ENCODE measurements at places on chromosomes 13 and 19. TPM values are rescaled to one million over a fixed set of nuclear protein-coding genes. Genes with fewer than 3 reads are reported as not detected.

DNA sequence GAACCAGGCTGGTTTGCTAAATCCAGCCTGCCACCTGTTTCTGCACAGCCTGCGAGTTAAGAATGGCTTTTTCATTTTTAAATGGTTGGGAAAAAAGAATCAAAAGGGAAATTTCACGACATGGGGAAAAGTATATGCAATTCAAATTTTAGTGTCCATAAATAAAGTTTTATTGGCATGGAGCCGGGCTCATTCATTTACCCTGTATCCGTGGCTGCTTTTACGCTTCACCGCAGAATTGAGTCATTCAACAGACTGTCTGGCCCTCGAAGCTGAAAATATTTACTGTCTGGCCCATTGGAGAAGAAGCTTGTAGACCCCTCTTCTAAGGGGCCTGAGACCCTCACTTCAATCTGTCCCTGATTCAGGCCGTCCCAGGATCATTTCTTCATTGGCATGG lies 26.1 kb downstream of the IER2 start:
- no peaks in the 10 kb centered on the region for H3K4me1 ChIP-seq
- no peak overlapping the region for H3K27ac ChIP-seq
- DNase-seq, result no peak
- H3K27me3 ChIP-seq, result no peaks in the 10 kb centered on the region

- H3K4me1 ChIP-seq, result peaks cover 2% of the 10 kb centered on the region
- H3K27ac ChIP-seq, result no peak overlapping the region
- peak overlapping the region; percentile 59 for H3K4me3 ChIP-seq
- peaks cover 29% of the 10 kb centered on the region for H3K27me3 ChIP-seq
- peaks cover 1% of the 10 kb centered on the region for H3K36me3 ChIP-seq
Measured at GRCh38 chr19:5434970-5435641, 20.1 kb upstream of the ZNRF4 start.

GRCh38 chr19:33390101-33390907 lies 16.8 kb downstream of the CEBPG start:
- no peak overlapping the region for H3K4me3 ChIP-seq
- no peak overlapping the region for H3K27ac ChIP-seq
- H3K36me3 ChIP-seq, result no peaks in the 10 kb centered on the region
- DNase-seq, result no peak
- H3K27me3 ChIP-seq, result no peaks in the 10 kb centered on the region
- H3K4me1 ChIP-seq, result peaks cover 7% of the 10 kb centered on the region

GRCh38 chr13:74230984-74231501 lies 96.8 kb upstream of the KLF12 start:
- peaks cover 37% of the 10 kb centered on the region for H3K27me3 ChIP-seq
- H3K4me1 ChIP-seq, result peaks cover 11% of the 10 kb centered on the region
- peaks cover 3% of the 10 kb centered on the region for H3K36me3 ChIP-seq
- no peak overlapping the region for H3K4me3 ChIP-seq

The SH2D3A gene
- total RNA-seq, result 19.8 TPM

The CEBPA gene
- total RNA-seq, result 12.3 TPM

DNA sequence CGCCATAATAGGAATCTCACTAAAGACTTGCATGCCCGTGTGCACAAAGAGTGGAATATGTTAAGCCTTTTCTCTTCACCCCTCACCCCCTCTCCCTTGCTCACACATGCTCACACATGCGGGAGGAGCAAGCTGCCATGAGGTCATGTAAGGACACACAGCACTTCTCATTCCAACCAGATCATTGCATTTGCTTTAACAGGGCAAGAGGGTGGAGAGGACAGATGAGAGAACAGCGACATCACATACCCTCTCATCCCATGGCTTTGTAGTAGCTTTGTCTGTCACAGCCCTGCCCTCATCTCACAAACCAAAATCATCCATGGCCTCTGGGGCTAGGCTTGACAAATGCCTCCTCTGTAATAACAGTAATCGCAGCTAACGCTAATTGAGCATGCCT lies 145.6 kb upstream of the FRY start:
- no peak overlapping the region for H3K27ac ChIP-seq
- H3K36me3 ChIP-seq, result no peaks in the 10 kb centered on the region
- H3K4me1 ChIP-seq, result no peaks in the 10 kb centered on the region
- DNase-seq, result no peak
- no peaks in the 10 kb centered on the region for H3K27me3 ChIP-seq

The ZNF559 gene
- 42.5 TPM for total RNA-seq

DNA sequence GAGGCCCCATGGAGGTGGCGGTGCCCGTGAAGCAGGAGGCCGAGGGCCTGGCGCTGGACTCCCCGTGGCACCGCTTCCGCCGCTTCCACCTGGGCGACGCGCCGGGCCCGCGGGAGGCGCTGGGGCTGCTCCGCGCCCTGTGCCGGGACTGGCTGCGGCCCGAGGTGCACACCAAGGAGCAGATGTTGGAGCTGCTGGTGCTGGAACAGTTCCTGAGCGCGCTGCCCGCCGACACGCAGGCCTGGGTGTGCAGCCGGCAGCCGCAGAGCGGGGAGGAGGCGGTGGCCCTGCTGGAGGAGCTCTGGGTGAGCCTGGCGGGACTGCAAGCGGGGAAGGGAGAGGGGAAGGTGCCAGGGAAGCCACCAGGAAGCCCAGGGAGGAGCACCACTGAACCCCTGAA lies 5.8 kb downstream of the ZNF444 start:
- no peak overlapping the region for H3K27ac ChIP-seq
- no peaks in the 10 kb centered on the region for H3K27me3 ChIP-seq
- no peak overlapping the region for H3K4me3 ChIP-seq
- H3K36me3 ChIP-seq, result peaks cover 16% of the 10 kb centered on the region
- H3K4me1 ChIP-seq, result peaks cover 25% of the 10 kb centered on the region
- no peak for DNase-seq

GRCh38 chr13:32409561-32410421 lies 18.1 kb downstream of the N4BP2L1 start:
- H3K27me3 ChIP-seq, result peaks cover 55% of the 10 kb centered on the region
- no peak overlapping the region for H3K27ac ChIP-seq
- DNase-seq, result no peak
- H3K36me3 ChIP-seq, result peaks cover 17% of the 10 kb centered on the region

DNA sequence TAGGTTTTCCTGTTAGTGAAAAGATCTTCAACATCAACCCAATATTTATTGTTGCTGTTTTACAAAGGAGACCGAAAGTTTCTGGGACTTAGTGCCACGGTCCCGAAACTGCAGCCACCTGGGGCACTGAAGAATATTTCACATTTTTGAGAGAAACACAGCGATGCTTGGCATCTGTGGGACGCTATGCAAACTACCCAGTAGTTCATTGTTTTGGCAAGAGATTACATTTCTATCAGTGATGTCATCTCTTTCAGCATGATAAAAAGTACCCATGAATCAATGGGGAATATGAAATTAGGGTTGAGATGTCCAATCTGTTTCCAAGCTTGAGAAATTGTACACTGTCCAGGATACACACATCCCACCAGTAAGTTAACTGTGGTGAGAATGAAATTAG lies 43.9 kb downstream of the TGDS start:
- no peak overlapping the region for H3K27ac ChIP-seq
- H3K36me3 ChIP-seq, result no peaks in the 10 kb centered on the region
- H3K4me1 ChIP-seq, result no peaks in the 10 kb centered on the region

DNA sequence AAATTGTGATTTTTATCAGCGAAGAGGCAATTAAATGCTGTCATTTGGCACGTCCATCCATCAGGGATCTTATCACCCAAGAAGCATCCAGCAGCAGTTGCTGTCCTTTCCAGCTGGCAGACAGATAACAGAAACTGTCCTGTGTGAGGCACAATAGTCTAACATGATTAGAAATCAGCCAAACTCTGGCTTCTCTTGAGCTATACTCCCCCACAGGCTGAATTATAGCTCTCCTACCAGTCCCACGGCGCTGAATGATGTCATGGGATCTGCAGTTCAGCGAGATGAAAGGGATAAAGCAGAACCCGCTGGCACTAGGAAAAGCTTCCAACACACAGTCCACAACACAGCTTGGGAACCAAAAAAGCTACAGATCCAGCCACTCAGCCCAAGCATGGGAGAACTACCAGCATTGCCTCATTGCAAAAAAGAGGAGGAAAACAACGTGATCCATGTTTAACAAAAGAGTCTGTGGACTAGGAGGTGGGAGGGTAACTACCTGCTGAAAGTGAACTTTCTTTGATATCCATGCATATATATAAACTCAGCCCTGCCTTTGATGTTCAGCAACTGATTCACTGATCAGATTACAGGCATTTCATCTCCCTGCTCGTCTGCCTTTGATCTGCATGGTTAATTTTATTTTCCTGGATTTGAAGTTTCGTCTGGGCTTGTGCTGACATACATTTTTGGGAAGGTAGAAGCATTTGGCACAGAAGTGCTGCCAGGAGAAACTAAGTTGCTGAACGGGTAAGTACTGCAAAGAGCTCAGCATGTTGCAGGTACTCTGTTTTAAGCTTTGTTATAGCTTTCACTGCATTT lies at the start of gene TNFRSF19:
TNFRSF19 (plus strand) TSS at position 314 of the 822 bp plus-strand sequence. CDS start 19,772 bp downstream, outside the sequence.
- H3K4me3 ChIP-seq, result peak within 1 kb of the TSS; percentile 38
- H3K27ac ChIP-seq, result peak within 1 kb of the TSS; percentile 86
- DNase-seq, result no peak
- H3K27me3 ChIP-seq, result peaks cover 2% of the 10 kb centered on the region

The PSG6 gene
- total RNA-seq, result not detected

The PLK5 gene
- total RNA-seq, result 0.38 TPM

- H3K4me1 ChIP-seq, result peaks cover 10% of the 10 kb centered on the region
- peaks cover 1% of the 10 kb centered on the region for H3K36me3 ChIP-seq
- H3K27ac ChIP-seq, result no peak overlapping the region
- H3K27me3 ChIP-seq, result peaks cover 21% of the 10 kb centered on the region
- no peak for DNase-seq
Measured at GRCh38 chr19:1857648-1858326, 5.6 kb downstream of the KLF16 start.

GRCh38 chr19:46537136-46538097 lies 41.8 kb upstream of the PNMA8B start:
- DNase-seq, result peak; percentile 37
- peaks cover 25% of the 10 kb centered on the region for H3K27me3 ChIP-seq
- H3K4me1 ChIP-seq, result no peaks in the 10 kb centered on the region
- H3K36me3 ChIP-seq, result no peaks in the 10 kb centered on the region
- H3K27ac ChIP-seq, result no peak overlapping the region

- DNase-seq, result no peak
- no peaks in the 10 kb centered on the region for H3K27me3 ChIP-seq
- no peak overlapping the region for H3K4me3 ChIP-seq
Measured at GRCh38 chr13:25673711-25674110, 301.9 kb downstream of the ATP8A2 start.

GRCh38 chr13:63948045-63948444 lies 2532.4 kb upstream of the PCDH20 start:
- no peaks in the 10 kb centered on the region for H3K27me3 ChIP-seq
- DNase-seq, result no peak
- H3K4me3 ChIP-seq, result no peak overlapping the region
- H3K27ac ChIP-seq, result no peak overlapping the region
- no peaks in the 10 kb centered on the region for H3K4me1 ChIP-seq
- no peaks in the 10 kb centered on the region for H3K36me3 ChIP-seq

The F10 gene
- 30.2 TPM for total RNA-seq

Data from progenitor cell of endocrine pancreas (in vitro differentiated cells).